Hematopoietic multipotent progenitor cell treated with erythropoietin and hydrocortisone succinate and interleukin-3 and kit ligand, for 15 days (in vitro differentiated cells): ENCODE measurements at places on chromosomes 13 and 19.
A peak's percentile ranks its signal among the peaks of the same experiment; 100 is the strongest.

DNA sequence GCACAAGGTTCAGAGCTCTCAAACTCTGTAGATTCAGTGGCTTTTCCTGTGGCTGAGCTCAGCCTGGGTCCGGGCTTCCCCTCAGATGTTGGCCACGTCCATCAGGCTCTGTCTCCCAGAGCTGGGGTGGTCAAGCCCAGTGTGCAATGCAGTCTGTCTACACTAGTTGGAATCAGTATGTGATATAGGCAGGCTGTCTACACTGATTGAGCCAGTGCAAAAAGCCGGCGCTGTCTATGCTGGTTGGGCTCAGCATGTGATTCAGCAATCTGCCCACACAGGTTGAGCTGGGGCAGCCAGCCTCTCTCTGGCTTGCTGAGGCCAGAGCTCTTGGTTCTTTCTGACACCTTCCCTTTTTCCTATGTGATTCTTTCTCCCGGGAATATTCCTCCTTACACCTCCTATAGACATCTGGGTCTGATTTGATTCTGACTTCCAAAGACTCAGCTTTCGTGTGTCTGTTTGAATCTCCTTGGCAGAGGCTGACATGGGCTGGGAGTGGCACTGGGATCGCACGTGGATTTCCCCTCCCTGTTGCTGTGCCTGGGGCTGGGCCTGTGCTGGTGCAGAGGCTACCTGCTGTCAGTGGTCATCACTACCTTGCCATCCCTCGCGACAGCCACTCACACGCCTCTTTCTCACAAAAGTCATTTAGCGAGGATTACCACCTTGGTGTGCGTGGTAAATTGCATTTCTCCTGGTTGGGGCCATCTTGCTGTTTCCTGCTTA, 9.3 kb downstream of the CHST8 start:
- no peak for DNase-seq

GRCh38 chr19:55464662-55465054, at the start of gene C19orf85:
TSS of gene C19orf85 (minus strand) at chr19:55464751. CDS start at chr19:55464554, 197 bp downstream.
- no peak for DNase-seq

DNA sequence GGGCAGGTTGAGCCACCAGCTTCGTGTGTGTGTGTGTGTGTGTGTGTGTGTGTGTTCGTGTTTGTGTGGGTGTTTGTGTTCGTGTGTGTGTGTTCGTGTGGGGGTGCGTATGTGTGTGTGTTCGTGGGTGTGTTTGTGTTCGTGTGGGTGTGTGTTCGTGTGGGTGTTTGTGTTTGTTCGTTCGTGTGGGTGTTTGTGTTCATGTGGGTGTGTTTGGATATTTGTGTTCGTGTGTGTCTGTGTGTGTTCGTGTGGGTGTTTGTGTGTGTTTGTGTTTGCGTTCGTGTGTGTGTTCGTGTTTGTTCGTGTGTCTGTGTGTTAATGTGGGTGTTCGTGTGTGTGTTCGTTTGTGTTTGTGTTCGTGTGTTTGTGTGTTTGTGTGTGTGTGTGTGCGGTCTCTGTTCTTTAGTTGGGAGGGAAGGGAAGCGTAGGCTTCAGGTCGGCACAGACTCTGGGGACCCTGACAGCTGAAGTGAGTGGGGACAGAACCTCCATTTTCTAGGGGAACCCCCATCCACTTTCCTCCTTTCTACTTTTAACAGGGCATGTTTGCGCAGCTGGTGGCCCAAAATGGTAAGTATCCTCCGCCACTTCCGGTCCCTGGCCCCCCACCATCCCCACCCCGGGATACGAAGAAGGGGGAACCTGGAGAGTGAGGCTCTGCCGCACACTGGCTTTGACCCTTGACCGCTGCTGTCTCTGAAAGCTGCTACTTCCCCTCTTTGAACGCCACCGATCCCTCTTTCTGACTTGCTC, 1.6 kb downstream of the TNFSF9 start:
- peak; percentile 33 for DNase-seq

DNA sequence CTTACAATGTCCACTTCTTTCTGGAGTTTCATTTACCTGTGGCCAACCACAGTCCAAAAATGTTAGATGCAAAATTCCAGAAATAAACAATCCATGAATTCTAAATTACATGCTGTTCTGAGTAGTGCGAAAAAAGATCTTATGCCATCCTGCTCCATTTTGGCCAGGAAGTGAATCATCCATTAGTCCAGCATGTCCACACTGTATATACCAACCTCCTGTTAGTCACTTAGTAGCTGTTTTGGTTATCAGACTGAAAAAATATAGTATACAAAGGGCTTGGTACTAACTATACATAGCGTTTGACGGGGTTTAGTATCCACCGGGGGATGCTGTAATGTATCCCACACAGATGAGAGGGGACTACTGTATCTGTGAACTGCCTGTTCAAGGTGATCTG, 618.0 kb upstream of the ARGLU1 start:
- DNase-seq: no peak

- DNase-seq: no peak
Observed at GRCh38 chr13:100129605-100130004, 40.7 kb downstream of the PCCA start.

DNA sequence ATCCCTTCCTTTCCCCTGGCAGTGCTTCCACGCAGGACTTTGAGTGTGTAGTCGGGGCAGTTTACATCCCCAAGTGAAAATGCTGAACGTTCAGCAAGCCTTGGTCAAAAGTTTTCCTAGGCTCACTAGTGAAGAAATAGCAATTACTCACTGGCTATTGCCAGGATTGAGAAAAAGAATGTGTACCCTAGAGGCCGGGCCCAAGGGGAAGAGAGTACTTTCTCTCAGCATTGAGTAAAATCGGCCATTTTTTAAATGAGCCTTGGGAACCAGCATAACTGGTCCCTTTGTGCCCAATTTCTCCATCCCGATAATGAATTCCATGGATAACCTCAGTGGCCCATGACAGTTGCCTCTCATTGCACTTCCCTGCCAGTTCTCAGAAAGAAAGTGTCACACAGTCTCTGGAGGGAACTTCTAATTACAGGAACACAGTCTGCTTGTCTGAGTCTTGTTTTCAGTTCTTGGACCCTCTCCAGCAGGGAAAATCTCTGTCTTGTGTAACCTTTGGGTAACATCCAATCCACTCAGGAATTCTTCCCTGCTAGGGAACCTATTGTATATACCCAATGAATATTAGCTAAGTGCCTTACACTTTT, 7.3 kb upstream of the OR7D2 start:
- DNase-seq: no peak

- no peak for DNase-seq
Observed at GRCh38 chr19:54532528-54532927, 29.9 kb downstream of the LAIR2 start.

GRCh38 chr13:52947921-52948373, 80.7 kb upstream of the OLFM4 start:
- DNase-seq: no peak
